ENCODE measurements at places on chromosomes 11 and 22.

- no peak for DNase-seq
Measured at GRCh38 chr11:131764649-131765048, 394.2 kb downstream of the NTM start.

- DNase-seq, result no peak
Measured at GRCh38 chr22:17098379-17098819, 13.6 kb downstream of the IL17RA start.

DNA sequence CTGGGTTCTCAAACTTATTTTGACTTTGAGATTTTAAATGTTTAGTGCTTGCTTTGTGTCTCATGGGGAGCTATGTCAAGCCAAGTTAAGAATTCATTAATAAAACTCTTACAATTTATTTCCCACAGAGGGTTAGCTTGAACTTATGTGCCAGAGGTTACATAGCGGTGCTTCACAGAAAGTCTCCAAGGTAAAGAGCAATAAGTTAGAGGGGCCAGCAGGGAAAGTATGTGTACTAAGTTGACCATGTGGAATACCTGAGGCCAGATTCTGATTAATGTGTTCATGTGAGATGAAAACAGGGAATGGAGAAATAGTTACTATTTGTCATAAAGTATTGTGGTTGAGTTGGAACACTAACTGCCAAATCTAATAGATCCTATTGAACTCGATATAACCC lies 149.3 kb downstream of the TMEM135 start:
- no peak for DNase-seq

DNA sequence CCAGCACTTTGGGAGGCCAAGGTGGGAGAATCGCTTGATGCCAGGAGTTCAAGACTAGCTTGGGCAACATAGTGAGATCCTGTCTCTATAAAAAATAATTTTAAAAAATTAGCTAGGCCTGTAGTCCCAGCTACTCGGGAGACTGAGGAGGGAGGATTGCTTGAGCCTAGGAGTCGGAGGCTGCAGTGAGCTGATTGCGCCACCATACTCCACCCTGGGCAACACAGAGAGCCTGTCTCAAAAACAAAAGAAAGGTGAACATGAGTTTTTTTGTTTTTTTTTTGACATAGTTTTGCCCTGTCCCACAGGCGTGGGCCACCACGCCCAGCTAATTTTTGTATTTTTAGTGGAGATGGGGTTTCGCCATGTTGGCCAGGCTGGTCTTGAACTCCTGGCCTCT lies 17.6 kb downstream of the MED15 start:
- DNase-seq, result no peak

DNA sequence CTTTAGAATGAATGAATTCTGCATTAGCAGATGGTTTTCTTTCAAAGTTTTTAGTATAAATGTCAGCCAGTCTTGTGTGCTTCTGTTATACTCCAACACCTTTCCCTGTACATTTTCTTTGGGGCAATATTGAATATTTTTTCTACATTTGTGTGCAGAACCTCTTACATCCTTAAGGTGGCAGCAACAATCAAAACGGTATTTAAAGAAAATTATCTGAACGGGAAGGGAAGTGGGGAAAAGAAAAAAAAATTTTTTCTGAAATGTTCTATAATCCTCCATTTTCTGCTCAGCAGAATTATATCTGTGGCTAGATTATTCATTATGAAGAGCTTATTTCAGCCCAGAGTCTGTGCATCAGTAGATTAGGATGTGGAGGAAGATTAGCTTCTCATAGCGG lies 347.3 kb upstream of the RAG2 start:
- no peak for DNase-seq

DNA sequence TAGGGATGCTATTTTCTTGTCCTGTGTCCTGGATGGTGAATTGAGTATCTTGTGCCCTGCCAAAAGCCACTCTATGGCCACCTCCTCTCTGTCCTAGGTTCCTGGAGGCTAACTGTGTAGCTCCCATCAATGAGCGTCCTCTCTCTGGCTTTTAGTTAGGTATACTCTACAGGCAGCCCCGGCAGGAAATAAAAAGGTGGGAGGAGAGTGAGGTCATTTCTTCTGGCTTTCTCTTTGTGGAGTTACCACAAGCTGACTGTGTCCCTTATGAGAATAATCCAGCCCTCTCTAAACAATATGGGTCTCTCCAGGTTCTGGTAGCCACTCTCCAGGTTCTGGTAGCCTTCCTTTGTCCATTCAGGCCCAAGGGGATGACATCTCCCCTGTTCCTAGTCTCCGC lies 11.7 kb upstream of the ASPHD2 start:
- no peak for DNase-seq

GRCh38 chr11:71286701-71287643 lies 34.6 kb upstream of the SHANK2 start:
- peak; percentile 67 for DNase-seq

- no peak for DNase-seq
Measured at GRCh38 chr11:9095421-9095820, 4.0 kb upstream of the SCUBE2 start.

GRCh38 chr22:30005213-30005857 lies 74.9 kb upstream of the HORMAD2 start:
- DNase-seq, result peak; percentile 70

DNA sequence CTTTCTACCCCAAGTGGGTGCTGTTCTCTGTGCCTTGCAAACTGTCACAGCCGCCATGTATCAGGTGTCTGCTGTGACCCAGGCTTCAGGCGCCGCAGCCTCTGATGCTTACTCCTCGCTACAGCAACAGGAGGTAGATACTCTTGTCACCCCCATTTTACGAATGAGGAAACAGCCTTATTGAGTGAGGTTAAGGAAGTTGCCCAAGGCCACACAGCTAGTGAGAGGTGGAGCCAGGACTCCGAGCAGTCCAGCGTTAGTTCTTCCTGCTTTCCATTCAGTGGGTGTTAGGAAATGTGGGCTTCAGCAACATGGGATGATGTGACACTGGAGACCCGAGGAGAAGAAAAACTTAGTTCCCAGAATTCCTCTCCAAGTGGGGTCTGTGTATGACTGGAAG lies 14.3 kb downstream of the RNF215 start:
- no peak for DNase-seq

DNA sequence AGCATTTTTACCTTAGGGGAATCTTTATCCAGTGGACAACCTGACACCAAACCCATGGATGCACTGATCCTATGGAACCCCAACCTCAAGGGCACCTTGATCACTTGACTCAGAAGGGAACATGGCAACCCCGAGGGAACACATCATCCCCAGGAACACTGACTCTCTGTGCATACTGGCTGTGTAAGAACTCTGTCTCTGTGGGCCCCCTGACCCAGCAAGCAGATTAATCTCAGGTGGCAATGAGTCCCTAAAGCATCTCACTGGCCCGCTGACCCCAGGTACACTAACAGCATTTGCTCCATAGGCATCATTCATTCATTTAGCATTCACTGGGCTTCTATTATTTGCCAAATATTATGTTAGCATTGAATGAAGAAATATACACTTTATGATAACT lies 16.9 kb downstream of the EIF3F start:
- no peak for DNase-seq

GRCh38 chr22:23218867-23219251 lies 38.5 kb downstream of the BCR start:
- DNase-seq, result no peak

DNA sequence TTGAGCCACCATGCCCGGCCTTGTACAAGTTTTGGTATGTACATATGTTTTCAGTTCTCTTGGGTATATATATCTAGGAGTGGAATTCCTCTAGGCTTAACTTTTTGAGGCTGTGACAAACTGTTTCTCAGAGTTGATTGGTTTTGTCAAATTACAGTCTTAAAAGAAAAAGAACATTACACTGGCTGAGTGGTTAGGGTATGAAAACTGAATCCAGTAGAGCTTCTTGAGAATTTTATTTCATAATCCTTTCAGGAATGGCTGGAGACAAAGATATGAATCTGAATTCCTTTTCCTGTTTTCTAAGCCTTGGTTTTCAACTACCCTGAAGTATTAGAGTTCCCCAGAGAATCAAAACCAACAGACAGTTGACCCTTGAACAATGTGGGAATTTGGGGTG lies 6.5 kb downstream of the METTL15 start:
- DNase-seq, result no peak

GRCh38 chr22:40748388-40749355 lies 69.4 kb downstream of the MCHR1 start:
- DNase-seq, result no peak

DNA sequence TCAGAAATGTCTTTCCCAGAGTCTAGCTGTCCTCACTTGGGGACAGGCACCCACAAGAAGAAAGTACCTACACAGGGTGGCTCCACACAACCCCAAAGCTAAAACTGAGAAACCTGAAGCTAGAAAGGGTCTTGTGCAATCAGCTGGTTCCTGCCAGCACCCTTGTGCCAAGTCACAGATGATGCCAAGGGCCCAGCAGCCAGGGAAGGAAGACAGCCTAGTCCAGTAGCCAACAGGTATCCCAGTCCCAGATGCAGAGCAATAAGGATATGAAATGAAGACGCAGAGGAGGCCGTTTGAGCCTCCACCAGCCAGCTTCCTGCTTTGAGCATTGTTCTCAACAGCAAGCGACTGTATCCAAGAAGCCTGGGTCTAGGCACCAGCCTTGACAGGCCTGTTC lies 6.1 kb downstream of the PLEKHA7 start:
- no peak for DNase-seq

DNA sequence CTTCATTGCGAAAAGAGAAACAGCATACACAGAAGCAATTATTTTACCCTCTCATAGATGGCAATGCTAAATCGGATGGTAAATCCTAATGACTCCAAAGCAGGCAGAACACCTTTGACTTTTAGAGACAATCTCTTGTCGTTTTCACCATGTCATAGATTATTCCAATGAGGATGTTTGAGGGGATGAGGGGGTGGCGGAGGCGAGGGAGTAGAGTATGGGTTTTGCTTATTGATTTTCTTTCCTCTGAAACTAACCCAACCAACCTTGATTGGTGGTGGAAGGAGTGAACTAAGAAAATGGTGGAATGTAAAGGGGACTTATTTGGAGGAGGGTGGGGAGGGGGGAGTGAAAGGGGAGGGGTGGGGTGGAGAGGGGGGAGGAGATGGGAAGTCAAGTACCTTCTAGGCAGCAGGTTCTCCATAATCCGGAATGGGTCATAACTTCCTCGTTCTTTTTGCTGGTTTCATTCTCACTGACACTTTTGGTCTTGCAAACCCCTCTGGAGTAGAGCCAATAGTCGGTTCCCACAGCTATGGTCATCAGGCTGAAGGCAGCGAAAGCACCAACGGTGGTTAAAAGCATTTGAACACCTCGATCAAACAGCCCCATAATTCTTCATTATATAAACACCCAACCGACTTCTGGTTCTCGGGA lies 1.5 kb downstream of the CACNG2 start:
- no peak for DNase-seq

GRCh38 chr11:27388869-27389268 lies 25.9 kb upstream of the CCDC34 start:
- DNase-seq, result no peak

GRCh38 chr11:31022080-31022479 lies 347.5 kb downstream of the DCDC1 start:
- DNase-seq, result no peak

DNA sequence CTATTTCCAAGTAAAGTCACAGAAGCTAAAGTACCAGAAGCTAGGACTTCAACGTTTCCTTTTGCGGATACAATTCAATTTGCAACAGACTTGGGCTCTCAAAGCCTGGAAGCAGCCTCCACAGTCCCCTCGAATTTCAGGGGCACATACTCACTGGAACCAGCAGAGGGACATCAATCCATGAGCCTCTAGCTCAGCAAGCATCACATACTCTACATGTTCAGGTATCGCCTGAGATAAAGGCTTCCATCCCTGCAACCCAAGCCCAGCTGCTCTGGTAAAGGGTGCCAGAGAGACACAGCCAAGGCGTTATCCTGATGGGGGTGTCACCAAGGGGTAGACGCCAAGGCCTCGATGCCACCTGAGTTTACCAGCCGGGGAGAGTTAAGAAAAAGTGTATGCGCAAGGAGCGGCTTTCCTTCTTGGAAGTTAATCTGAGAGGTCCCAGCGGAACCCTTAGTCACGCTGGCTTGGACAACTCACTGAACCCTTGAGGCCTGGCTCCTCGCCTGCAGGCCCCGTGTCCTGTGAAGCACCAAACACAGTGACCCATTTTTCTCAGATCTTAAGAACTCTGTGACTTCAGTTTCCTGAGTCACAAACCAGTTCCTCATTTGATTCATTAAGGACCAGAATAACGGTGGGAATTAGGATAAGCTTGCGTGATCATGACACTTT lies 13.0 kb downstream of the LTO1 start:
- no peak for DNase-seq

DNA sequence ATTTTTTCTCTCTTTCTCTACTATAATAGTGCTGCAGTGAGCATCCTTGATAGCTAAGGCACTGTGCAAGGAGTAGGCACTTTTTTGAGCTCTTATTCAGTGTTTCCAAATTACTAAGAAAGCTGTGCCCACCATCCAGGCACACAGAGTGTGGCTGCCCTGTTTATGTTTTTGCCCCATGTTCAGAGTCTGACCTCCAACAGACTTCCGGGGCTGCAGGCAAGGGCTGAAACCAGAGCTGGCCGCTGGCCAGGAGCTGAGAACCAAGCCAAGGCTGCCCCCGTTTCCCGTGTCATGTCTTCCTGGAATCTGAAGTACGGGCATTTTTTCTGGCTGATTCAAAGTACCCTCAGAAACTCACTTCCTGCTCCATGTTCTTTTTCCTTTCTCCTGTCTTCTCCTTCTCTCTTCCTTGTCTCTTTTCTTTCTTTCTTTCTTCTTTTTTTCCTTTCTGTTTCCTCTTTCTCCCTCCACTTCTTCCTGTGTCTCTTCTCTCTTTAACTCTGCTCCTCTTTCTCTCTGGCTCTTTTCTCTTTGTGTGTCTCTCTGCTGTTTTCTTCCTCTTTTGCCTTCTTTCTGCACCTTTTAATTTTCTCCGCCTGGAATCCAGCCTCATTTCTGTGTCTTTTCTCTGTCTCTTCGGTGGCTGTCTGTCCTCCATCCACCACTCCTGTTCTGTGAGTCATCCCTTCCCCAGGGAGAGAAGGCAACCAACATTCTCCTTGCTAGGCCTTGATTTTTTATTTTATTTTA lies 17.0 kb upstream of the KCTD14 start:
- DNase-seq, result peak; percentile 44

DNA sequence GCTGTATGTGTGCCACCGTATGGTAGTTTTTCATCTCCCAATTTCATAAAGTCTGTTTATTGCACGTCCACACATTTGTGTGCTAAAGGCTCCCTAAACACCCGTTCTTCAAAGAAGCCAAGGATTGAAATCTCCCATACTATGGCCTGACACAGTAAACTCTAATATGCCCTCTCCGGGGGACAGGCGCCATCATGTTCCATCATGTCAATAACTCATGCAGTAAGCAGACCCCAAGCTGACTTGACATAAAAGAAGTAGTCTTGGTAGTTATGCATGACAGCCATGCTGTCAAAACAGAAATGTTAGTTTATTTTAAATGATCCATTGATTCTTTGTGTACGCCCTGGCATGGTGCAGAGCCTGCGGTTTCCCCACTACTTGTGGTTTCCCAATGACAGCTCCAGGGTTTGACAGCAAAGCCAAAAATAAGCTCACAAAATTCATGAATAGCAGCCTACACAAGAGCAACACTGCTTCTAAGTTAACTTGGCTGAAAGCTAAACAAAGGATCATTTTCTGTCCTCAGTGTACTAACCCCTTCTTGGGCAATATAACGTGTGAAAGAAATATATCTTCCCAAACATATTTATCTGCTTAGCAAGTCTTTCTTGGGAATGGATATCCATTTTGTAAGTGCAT lies 56.5 kb upstream of the CABP7 start:
- no peak for DNase-seq

All from dorsolateral prefrontal cortex (tissue), 122 donors.